Chondrocyte (in vitro differentiated cells): ENCODE measurements at places on chromosomes 7 and 10. TPM values are rescaled to one million over a fixed set of nuclear protein-coding genes. Genes with fewer than 3 reads are reported as not detected.

GRCh38 chr7:620056-620455 lies 100.4 kb upstream of the PDGFA start:
- peaks cover 3% of the 10 kb centered on the region for H3K4me1 ChIP-seq
- H3K27ac ChIP-seq, result no peak overlapping the region
- H3K36me3 ChIP-seq, result peaks cover 13% of the 10 kb centered on the region
- H3K27me3 ChIP-seq, result no peaks in the 10 kb centered on the region

GRCh38 chr10:125761961-125762360 lies 13.7 kb downstream of the MMP21 start:
- no peak overlapping the region for H3K4me3 ChIP-seq
- peaks cover 42% of the 10 kb centered on the region for H3K36me3 ChIP-seq
- H3K27ac ChIP-seq, result no peak overlapping the region
- H3K4me1 ChIP-seq, result no peaks in the 10 kb centered on the region
- H3K27me3 ChIP-seq, result no peaks in the 10 kb centered on the region

DNA sequence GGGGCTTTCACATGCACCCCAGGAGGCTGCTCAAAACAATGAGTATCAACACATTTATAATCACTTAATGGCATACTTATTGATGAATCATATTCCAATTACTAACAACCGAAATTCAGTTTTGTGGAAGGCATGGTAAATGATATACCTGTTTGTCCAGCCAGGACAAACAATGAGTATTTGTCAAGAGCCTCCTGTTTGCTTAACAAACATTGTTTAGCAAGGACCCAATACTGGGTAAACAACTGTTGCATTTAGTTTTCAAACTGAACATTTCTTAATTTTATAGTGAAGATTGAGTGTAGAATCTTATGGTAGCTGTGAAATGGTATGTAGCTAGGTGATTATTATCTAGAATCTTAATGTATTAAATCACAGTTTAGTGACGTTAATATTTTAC lies 473.7 kb downstream of the ATRNL1 start:
- H3K36me3 ChIP-seq, result no peaks in the 10 kb centered on the region
- no peak overlapping the region for H3K4me3 ChIP-seq
- no peak overlapping the region for H3K27ac ChIP-seq
- no peak for DNase-seq

DNA sequence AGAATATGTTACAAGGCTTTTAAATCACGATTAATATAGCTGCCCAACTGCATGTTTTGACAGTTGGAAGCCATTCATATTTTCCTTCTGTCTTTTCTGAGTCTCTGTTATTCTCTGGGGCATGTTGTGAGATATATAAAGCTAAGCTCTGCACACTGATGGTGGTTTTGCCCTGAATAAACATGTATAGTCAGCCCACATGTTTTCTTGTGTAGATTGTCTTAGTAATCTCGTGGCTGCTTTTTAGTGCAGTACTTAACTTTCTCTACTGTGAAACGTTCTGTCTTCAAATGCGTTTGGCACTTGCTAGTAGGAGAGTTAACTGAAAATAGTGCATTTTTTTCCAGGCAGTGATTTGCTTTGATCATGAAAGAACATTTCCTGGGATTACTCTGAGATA lies 268.5 kb downstream of the DNAJB9 start:
- H3K36me3 ChIP-seq, result no peaks in the 10 kb centered on the region
- H3K4me1 ChIP-seq, result no peaks in the 10 kb centered on the region
- H3K27me3 ChIP-seq, result peaks cover 4% of the 10 kb centered on the region
- H3K4me3 ChIP-seq, result no peak overlapping the region
- no peak for DNase-seq
- no peak overlapping the region for H3K27ac ChIP-seq

The HECW1 gene
- 0.65 to 1.9 TPM (median 1.5 TPM) in 3 replicates for total RNA-seq

The OR2A25 gene
- total RNA-seq, result not detected in 3 replicates

The HOXA4 gene
- 0.30 TPM in 1 of 3 replicates, not detected in the others for total RNA-seq

The DHX32 gene
- 24.0 to 32.5 TPM (median 29.2 TPM) in 3 replicates for total RNA-seq
